ENCODE measurements at places on chromosomes 12 and 14. TPM values are rescaled to one million over a fixed set of nuclear protein-coding genes. Genes with fewer than 3 reads are reported as not detected.

The SLC25A47 gene
- not detected for total RNA-seq

The OR10AD1 gene
- total RNA-seq, result not detected

The SYT1 gene
- total RNA-seq, result 35.5 TPM

The C3AR1 gene
- not detected for total RNA-seq

The MIP gene
- total RNA-seq, result not detected

The TPH2 gene
- not detected for total RNA-seq

The MGAT4C gene
- total RNA-seq, result 6.3 TPM

The YEATS4 gene
- total RNA-seq, result 24.6 TPM

The ACSM4 gene
- not detected for total RNA-seq

GRCh38 chr12:100706033-100706432 is 88.5 kb upstream of the ANO4 start:
- no peak overlapping the region for H3K4me3 ChIP-seq
- no peak for DNase-seq
- no peaks in the 10 kb centered on the region for H3K36me3 ChIP-seq
- H3K4me1 ChIP-seq, result no peaks in the 10 kb centered on the region

DNA sequence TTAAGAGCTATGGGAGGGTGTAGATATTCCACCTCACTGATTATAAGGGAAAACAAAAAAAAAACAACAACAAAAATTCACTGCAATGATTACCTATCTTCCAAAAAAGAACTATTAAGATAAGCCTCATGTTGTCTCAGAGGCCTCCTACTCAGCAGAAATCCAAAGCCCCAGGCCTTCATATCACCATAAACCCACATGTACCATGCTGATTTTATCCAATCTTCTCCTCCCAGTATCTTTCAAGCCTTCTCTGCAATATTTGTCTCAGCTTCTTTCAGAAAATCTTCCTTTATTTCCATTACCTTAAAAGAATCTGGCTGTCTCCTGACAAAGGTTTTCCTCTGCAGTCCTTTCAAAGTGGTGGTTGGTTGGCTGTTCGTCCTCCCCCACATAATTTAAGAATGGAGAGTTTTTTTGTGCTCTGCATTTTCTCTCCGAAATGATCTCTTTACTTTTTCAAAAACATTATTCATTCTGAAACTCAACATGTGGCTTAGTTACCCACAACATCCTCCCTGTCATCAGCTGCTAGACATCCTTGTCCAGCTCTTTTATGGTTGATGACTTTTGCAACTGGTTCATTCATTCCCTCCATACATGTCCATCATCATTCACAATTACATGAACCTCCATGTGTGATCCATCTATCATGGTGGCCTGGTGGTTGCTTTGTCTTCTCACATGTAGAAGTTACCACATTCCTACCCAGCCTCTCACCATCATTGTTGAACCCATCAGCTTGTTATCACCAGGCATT is 2.9 kb upstream of the EPYC start:
- no peak overlapping the region for H3K27ac ChIP-seq
- H3K36me3 ChIP-seq, result no peaks in the 10 kb centered on the region
- no peaks in the 10 kb centered on the region for H3K27me3 ChIP-seq
- no peaks in the 10 kb centered on the region for H3K4me1 ChIP-seq

- DNase-seq, result no peak
- H3K27me3 ChIP-seq, result no peaks in the 10 kb centered on the region
- no peak overlapping the region for H3K4me3 ChIP-seq
- H3K4me1 ChIP-seq, result peaks cover 24% of the 10 kb centered on the region
- no peaks in the 10 kb centered on the region for H3K36me3 ChIP-seq
- H3K27ac ChIP-seq, result no peak overlapping the region
Measured at GRCh38 chr14:37023875-37024565, 148.4 kb downstream of the SLC25A21 start.

- no peaks in the 10 kb centered on the region for H3K27me3 ChIP-seq
- DNase-seq, result no peak
- peak overlapping the region; percentile 95 for H3K4me3 ChIP-seq
- H3K4me1 ChIP-seq, result peaks cover 34% of the 10 kb centered on the region
- peak overlapping the region; percentile 43 for H3K27ac ChIP-seq
Measured at GRCh38 chr14:51653775-51654532, 2.2 kb downstream of the FRMD6 start.

DNA sequence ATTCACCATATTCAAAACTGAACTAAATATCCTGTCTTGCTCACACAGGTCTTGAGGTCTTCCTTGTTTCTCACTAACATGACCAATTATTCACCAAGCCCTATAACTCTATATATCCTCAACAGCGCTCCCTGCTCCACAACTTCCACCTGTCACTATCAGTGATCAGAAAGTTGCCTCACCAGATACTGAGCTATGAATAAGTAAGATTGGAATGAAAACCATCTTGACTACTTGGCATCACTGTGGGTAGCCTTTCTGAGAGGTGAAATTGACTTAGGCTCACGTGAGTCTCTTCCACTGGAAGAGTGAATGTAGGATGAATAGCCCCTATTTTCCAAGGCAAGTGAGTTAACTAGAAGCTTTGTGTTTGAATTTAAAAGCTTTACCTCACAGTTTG is 167.1 kb downstream of the PIK3C2G start:
- H3K4me1 ChIP-seq, result no peaks in the 10 kb centered on the region
- H3K27ac ChIP-seq, result peak overlapping the region; percentile 8
- peaks cover 4% of the 10 kb centered on the region for H3K27me3 ChIP-seq
- peaks cover 5% of the 10 kb centered on the region for H3K36me3 ChIP-seq
- H3K4me3 ChIP-seq, result no peak overlapping the region
- DNase-seq, result no peak

DNA sequence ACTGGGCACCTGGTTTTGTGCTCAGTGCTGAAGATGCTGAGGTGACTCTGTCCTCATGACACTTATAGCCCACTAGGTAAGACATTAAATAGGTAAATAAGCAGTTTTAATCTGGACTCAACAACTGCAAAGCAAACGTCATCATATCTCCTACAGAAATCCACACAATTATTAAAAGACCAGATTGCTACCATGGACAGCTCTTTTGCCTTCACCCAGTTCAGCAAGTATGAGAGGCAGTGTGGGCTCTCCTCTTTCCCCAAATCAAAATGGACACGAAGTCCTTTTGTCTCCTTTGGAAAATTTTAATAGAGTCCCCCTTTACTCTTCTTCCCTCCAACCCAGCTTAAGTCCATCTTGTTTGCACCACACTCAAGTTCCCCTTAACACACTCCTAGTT is 171.1 kb downstream of the RPAP3 start:
- H3K36me3 ChIP-seq, result no peaks in the 10 kb centered on the region
- H3K27me3 ChIP-seq, result peaks cover 16% of the 10 kb centered on the region
- H3K4me3 ChIP-seq, result no peak overlapping the region
- no peaks in the 10 kb centered on the region for H3K4me1 ChIP-seq

- H3K36me3 ChIP-seq, result peaks cover 5% of the 10 kb centered on the region
- DNase-seq, result no peak
- no peak overlapping the region for H3K4me3 ChIP-seq
- H3K4me1 ChIP-seq, result peaks cover 6% of the 10 kb centered on the region
Measured at GRCh38 chr14:81336009-81336408, 64.1 kb downstream of the STON2 start.

DNA sequence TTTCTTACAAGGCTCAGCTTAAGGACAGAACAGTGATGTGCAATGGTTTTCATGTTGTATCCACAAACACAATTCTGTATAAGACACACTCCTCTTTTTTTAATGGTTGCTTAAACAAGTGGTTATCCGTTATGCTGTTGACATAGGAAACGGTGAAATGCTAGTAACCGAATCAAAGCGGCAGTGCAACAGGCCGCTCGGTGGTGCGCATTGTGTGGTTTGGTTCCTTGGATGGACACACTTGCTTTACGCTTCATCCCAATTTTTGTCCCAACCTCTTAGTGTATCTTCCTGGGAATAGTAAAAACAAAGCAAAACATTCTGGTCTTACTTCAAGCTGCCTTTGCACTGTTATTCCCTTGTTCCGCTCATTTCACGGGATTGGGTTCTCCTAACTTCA is 650 bp upstream of the PTGER2 start:
- peaks cover 19% of the 10 kb centered on the region for H3K4me1 ChIP-seq
- DNase-seq, result no peak
- H3K4me3 ChIP-seq, result peak overlapping the region; percentile 97
- no peaks in the 10 kb centered on the region for H3K36me3 ChIP-seq

- peak overlapping the region; percentile 76 for H3K27ac ChIP-seq
- H3K4me1 ChIP-seq, result peaks cover 14% of the 10 kb centered on the region
- H3K4me3 ChIP-seq, result no peak overlapping the region
Measured at GRCh38 chr14:104665657-104666522, 23.5 kb upstream of the INF2 start.

GRCh38 chr14:104521816-104522745 is 57.5 kb upstream of the C14orf180 start:
- no peaks in the 10 kb centered on the region for H3K36me3 ChIP-seq
- H3K4me1 ChIP-seq, result no peaks in the 10 kb centered on the region
- no peak overlapping the region for H3K4me3 ChIP-seq
- H3K27me3 ChIP-seq, result peaks cover 15% of the 10 kb centered on the region
- no peak overlapping the region for H3K27ac ChIP-seq

DNA sequence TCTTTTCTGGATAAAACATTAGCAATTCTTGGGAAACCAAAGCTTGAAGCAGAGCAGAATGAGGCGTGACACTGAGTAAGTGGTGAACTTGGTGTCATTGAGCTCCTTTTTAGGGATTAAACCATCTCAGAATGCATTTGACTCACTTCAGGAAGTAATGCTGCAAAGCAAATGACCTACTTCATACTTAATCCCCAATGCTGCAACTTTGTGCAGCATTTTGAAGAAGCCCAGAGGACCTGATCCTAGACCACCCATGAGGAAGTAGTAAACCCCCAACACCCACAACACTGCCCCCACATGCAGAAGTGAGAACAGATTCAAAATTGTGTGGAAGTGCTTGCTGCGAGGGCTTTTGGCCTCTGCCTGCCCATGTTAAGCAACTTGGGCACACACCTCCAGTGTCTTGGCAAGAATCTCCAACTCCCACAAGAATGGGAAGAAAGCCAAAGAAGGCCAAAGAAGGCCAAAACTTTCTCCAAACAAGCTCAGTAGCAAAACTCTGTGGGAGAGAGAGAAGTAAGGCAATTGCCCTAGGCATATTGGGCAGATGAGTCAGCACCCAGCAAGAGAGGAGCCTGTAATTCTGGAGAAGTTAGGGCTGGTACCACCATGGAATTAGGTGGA is 69.2 kb upstream of the ETV6 start:
- DNase-seq, result no peak
- no peak overlapping the region for H3K27ac ChIP-seq
- peaks cover 5% of the 10 kb centered on the region for H3K27me3 ChIP-seq
- H3K36me3 ChIP-seq, result no peaks in the 10 kb centered on the region
- no peak overlapping the region for H3K4me3 ChIP-seq

DNA sequence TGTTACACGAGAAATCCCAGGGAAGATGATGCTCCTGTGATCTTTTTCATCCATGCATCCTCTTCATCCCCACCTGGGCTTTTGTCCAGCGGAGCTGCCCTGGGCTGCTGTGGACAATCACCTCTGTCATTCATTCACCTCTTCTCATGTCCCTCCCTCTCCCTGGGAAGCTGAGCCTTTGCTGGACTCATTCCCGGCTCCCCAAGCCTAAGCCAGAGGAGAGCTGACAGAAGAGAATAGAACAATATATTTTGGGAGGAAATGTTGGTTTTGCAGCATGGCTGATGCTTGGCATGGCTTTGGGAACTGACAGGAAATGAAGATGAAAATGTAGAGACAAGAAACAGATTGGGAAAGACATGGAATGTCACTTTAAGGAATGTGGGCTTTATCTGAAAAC is 177.4 kb downstream of the DICER1 start:
- no peak for DNase-seq
- no peak overlapping the region for H3K4me3 ChIP-seq
- H3K27ac ChIP-seq, result no peak overlapping the region
- peaks cover 20% of the 10 kb centered on the region for H3K27me3 ChIP-seq
- H3K4me1 ChIP-seq, result peaks cover 9% of the 10 kb centered on the region

GRCh38 chr14:29757188-29757680 is 170.4 kb downstream of the PRKD1 start:
- H3K27me3 ChIP-seq, result no peaks in the 10 kb centered on the region
- H3K4me1 ChIP-seq, result peaks cover 14% of the 10 kb centered on the region
- DNase-seq, result no peak
- H3K27ac ChIP-seq, result no peak overlapping the region
- H3K36me3 ChIP-seq, result no peaks in the 10 kb centered on the region
- no peak overlapping the region for H3K4me3 ChIP-seq

DNA sequence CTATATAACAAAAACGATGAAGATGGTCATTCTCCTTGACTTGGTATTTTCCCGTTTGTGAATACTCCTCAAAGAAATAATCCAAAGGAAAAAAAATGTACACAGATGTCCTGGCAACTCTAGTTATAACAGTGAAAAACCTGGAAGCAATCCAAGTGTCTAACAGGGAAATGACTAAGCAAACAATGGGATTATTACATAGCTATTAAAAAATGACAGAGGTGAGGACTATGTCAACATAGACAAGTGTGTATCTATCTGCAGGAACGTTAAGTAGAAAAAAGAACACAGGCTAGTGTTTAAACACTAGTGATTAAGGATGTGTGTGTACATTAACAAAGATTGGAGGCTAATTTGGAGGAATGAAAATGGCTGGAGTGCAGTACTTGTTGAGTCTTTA is 5.9 kb upstream of the APOLD1 start:
- no peak for DNase-seq
- H3K4me1 ChIP-seq, result peaks cover under 1% of the 10 kb centered on the region
- H3K27me3 ChIP-seq, result peaks cover 32% of the 10 kb centered on the region
- H3K4me3 ChIP-seq, result no peak overlapping the region

GRCh38 chr14:20428010-20428365 is 8.0 kb downstream of the KLHL33 start:
- no peaks in the 10 kb centered on the region for H3K36me3 ChIP-seq
- peaks cover 7% of the 10 kb centered on the region for H3K4me1 ChIP-seq
- peak overlapping the region; percentile 17 for H3K27ac ChIP-seq

- DNase-seq, result no peak
- H3K4me3 ChIP-seq, result peak overlapping the region; percentile 74
- H3K4me1 ChIP-seq, result peaks cover 29% of the 10 kb centered on the region
- no peak overlapping the region for H3K27ac ChIP-seq
- H3K36me3 ChIP-seq, result no peaks in the 10 kb centered on the region
Measured at GRCh38 chr14:73238424-73238852, 1.1 kb downstream of the PAPLN start.

GRCh38 chr14:75497701-75498100 is 24.6 kb upstream of the BATF start:
- peaks cover 6% of the 10 kb centered on the region for H3K4me1 ChIP-seq
- no peaks in the 10 kb centered on the region for H3K36me3 ChIP-seq
- H3K27ac ChIP-seq, result no peak overlapping the region
- no peak overlapping the region for H3K4me3 ChIP-seq

DNA sequence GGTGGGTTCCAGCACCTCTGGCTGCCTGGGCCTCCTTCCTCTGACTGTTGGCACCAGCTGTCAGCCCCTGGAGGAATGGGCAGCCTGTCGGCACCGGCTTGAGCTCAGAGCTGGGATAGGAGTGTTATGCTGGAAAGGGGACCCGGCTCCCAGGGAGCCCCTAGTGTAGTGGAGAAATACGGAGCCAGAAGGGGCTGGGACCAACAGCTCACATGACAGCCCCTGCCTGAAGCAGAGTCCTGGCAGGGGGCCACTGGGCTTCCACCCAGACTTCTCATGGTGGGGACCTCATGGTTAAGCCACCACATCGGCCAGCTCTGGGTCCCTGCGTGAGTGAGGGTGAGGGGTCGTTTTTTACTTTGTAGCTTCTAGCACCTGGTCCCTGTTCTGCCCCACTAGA is 174.5 kb downstream of the TSPAN9 start:
- H3K4me1 ChIP-seq, result peaks cover 11% of the 10 kb centered on the region
- H3K4me3 ChIP-seq, result no peak overlapping the region
- no peak for DNase-seq

- peaks cover 16% of the 10 kb centered on the region for H3K4me1 ChIP-seq
- H3K36me3 ChIP-seq, result peaks cover 18% of the 10 kb centered on the region
- DNase-seq, result no peak
- H3K27me3 ChIP-seq, result no peaks in the 10 kb centered on the region
- peak overlapping the region; percentile 91 for H3K4me3 ChIP-seq
- peak overlapping the region; percentile 99 for H3K27ac ChIP-seq
Measured at GRCh38 chr12:12612358-12612757, 682 bp downstream of the CREBL2 start.

All from type B pancreatic cell (in vitro differentiated cells).